Natural killer cell treated with Interleukin-12 subunit alpha and Interleukin-12 subunit beta and Interleukin-15 and Interleukin-18, amount 100 ng/mL, for 72 hours (primary cell): ENCODE measurements at places on chromosomes 6 and 20. TPM values are rescaled to one million over a fixed set of nuclear protein-coding genes. Genes with fewer than 3 reads are reported as not detected.

DNA sequence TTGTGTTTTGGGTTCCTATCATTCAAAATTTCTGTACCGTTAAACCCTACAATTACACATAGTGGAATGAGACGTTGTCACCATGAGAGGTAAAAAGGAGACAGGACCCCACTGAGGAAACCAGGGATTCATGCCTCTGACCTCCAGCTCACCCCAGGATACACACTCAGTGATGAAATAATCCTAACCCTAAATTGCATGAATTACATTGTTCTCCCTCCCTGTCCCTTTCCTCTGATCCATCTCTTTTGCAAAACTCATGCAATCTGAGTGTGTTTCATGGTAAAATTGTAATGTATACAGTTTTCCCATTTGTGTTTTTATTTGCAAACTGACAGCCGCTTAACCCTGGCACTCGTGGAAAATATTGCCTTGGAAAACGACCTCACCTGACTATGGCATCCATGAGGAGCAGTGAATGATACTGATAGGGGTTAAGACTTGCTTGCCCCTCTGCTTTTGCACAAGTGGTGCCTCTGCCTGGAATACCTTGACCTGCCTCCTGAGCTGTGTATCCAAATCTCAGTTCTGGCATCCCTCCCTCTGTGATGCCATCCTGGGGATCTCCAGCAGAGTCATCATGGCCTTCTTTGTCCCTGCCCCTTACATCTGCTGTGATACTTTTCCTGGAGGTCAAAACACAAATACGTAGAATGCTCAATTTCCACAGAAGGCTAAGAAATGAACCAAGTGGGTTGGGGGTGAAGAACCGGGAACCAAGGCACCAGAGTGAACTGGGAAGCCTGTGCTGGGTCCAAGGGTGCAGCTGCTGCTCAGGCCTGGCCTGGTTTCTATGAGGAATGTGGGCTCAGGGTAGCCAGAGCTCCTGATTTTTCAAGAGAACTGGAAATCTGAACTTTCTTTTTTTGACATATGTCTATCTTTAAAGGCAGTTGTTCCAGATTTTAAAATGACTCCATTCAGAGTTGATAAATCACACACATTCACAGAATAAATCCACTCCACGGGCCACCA, 211.6 kb upstream of the ZNF217 start:
- peaks cover 7% of the 10 kb centered on the region for H3K4me1 ChIP-seq
- no peak overlapping the region for H3K27ac ChIP-seq
- no peaks in the 10 kb centered on the region for H3K36me3 ChIP-seq

- H3K4me3 ChIP-seq = no peak overlapping the region
- no peak overlapping the region for H3K27ac ChIP-seq
- DNase-seq = no peak
- H3K27me3 ChIP-seq = no peaks in the 10 kb centered on the region
- H3K36me3 ChIP-seq = peaks cover 12% of the 10 kb centered on the region
Measured at GRCh38 chr6:158188591-158188990, 20.4 kb downstream of the GTF2H5 start.

GRCh38 chr6:75842191-75842590, 93.2 kb downstream of the MYO6 start:
- no peak overlapping the region for H3K27ac ChIP-seq
- H3K4me1 ChIP-seq = no peaks in the 10 kb centered on the region
- DNase-seq = no peak
- H3K4me3 ChIP-seq = no peak overlapping the region
- H3K27me3 ChIP-seq = no peaks in the 10 kb centered on the region
- no peaks in the 10 kb centered on the region for H3K36me3 ChIP-seq

DNA sequence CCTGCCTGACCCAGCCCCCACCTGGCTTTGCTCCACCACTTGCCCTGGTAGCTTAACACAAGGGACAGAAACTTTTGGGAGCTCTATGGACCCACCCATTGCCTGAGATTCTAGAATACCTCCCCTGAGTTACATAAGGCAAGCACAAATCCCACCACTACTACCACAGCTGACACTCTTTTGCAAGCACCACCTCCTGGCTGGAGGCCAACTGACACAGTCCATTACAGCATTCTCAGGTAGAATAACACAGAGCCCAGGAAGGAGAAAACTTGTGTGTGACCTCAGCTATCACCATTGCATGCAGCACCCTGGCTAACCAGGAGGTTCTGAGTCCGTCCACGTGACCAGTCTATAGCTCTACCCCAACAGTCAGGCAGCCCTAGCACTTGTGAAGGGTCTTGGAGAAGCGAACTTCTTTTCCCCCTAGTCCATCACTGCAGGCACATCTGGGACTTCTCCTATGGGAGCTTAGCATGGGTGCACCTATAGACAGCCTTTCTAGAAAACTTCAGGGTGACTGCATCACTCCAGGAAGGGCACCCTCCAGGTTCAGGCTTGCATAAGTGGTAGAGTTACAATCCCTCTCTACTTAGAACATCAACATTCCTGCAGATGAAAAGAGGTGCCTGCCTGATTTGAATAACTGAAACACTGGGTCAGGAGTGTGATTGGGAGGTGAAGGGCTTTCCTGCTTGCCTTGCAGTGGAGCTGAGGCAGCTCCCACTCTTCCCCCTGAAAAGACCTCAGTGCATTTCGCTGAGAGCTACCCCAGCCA, 30.1 kb downstream of the CITED2 start:
- DNase-seq = no peak
- H3K27ac ChIP-seq = peak overlapping the region; percentile 21
- H3K36me3 ChIP-seq = no peaks in the 10 kb centered on the region
- H3K27me3 ChIP-seq = no peaks in the 10 kb centered on the region
- H3K4me1 ChIP-seq = peaks cover 9% of the 10 kb centered on the region

DNA sequence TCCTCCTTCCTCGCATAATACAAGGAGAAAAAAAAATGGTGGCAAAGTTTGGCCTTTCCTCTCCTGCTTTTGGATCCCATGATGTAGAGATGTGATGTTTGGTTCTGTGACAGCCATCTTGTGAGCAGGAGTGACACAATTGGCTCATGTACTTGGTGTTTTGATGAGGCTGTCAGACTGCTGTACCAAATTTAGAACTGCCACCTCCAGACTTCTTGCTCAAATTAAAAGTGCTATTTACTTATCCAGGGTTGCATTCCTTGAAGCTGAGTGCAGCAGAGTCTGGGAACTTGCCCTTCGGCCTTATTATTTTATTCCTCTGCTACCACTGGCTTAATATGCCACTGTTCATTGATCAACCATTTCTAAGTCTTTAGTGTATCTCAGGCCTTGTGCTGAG, 21.9 kb downstream of the BCAS1 start:
- H3K27ac ChIP-seq = no peak overlapping the region
- H3K27me3 ChIP-seq = peaks cover 10% of the 10 kb centered on the region
- H3K36me3 ChIP-seq = no peaks in the 10 kb centered on the region
- no peak overlapping the region for H3K4me3 ChIP-seq

GRCh38 chr6:72702421-72702820, 80.6 kb downstream of the KCNQ5 start:
- H3K27me3 ChIP-seq = no peaks in the 10 kb centered on the region
- H3K27ac ChIP-seq = no peak overlapping the region
- no peaks in the 10 kb centered on the region for H3K4me1 ChIP-seq
- H3K36me3 ChIP-seq = no peaks in the 10 kb centered on the region
- no peak overlapping the region for H3K4me3 ChIP-seq

DNA sequence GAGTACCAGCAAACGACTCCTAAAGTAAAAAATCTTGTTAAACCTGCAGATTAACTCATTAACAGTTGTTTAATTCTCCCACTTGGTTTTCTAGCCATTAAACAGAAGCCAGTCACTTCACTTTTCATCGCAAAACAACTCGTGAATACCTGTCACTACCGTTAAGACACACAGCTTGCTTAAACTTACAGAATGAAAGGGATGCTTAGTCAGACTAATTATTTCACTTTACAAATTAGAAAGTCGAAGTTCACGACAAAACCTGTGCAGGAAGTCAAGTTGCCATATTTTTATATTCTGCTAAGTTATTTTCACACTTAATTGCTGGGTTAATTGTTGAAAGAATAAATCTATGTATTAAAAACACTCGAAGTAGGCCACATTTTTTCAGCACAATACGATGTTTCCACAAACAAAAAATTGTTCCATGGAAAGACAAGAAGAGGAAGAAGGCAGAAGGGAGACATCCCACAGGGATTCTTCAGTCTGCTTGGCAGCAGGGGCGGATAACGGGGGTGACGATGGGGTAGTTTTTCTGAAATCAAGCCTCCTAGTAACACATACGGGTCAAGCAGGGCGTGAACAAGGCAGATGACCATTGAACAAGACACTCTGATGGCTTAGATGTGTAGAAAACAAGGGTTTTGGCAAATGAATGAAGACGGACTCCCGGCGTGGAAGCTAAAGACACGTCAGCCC, 933 bp downstream of the SSR1 start:
- no peaks in the 10 kb centered on the region for H3K27me3 ChIP-seq
- H3K36me3 ChIP-seq = peaks cover 30% of the 10 kb centered on the region
- peak overlapping the region; percentile 97 for H3K27ac ChIP-seq
- no peak for DNase-seq

DNA sequence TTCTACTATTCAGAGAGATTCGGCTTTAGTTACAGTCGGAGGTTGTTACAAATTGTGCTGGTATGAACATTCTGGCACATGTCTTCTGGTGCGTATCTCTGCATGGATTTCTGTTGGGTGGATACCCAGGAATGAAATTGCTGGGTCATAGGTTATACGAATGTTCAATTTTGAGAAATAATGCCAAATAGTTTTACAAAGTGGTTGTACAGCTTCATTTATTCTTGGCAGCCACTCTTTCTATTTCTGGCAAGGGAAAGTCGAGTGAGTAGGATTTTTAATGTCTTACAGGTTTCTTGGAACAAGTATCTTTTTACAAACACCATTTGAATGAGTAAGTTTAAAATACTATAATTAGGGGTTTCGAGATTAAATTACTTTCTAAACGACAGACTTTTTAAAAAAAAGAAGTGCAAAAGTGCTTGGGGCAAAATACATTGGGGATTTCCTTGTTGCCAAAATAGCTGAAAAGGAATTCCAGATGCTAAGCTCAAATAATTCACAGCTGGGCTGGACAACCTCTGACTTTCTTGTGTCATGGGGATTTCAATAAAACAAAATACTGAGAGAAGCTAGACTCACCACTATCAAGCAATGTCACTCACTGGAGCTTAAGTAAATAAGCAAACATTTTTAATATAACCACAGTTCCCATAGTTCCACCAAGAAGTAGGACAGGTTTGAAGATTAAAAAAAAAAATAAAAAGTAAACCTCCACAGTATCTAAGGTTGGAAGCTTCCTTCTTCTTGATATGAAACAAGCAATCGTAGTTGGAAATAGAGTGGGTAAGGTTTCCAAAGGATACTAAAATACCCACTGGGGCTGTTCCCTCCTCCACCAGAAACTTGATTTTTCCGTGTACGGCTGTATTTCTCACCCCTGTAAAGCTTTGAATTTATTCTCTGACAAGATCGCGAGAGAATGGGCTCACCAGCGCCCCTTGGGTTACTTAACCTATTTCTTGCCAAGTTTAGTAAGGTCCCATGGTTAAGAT, 21.6 kb upstream of the GFOD1 start:
- H3K4me1 ChIP-seq = no peaks in the 10 kb centered on the region
- H3K4me3 ChIP-seq = no peak overlapping the region
- no peak for DNase-seq
- H3K27me3 ChIP-seq = no peaks in the 10 kb centered on the region
- H3K36me3 ChIP-seq = no peaks in the 10 kb centered on the region
- H3K27ac ChIP-seq = no peak overlapping the region

GRCh38 chr20:47717421-47717820, 67.9 kb downstream of the SULF2 start:
- H3K4me3 ChIP-seq = no peak overlapping the region
- no peak overlapping the region for H3K27ac ChIP-seq
- H3K27me3 ChIP-seq = peaks cover 14% of the 10 kb centered on the region

GRCh38 chr6:41920921-41921711, at the start of the genes BYSL and MED20:
Gene BYSL (plus strand): TSS chr6:41921499. CDS start chr6:41921563, 64 bp downstream.
Gene MED20 (minus strand): TSS chr6:41921139. CDS start chr6:41921018, 121 bp downstream.
- peak; percentile 96 for DNase-seq
- no peaks in the 10 kb centered on the region for H3K27me3 ChIP-seq
- H3K4me1 ChIP-seq = peaks cover 47% of the 10 kb centered on the region
- peaks cover 22% of the 10 kb centered on the region for H3K36me3 ChIP-seq

DNA sequence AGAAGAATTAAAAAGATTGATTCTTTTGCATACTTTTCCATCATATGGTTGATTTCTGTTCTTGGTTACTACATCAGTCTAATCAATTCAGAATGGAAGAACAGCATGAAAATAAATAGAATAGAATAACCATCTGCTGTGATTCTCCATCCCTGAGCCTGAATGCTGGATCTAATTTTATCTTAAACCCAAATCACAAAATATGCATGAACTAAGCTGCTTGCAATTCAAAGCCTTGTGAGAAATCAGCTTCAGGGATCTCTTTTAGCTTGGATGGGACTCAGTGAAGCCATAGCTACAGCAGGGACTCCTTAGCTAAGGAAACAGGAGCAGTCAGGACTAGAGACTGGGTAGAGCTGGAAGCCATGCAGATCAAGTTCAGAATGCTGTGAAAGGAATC, 74.1 kb downstream of the TPBG start:
- H3K27ac ChIP-seq = no peak overlapping the region
- H3K27me3 ChIP-seq = no peaks in the 10 kb centered on the region
- H3K36me3 ChIP-seq = no peaks in the 10 kb centered on the region
- no peaks in the 10 kb centered on the region for H3K4me1 ChIP-seq

DNA sequence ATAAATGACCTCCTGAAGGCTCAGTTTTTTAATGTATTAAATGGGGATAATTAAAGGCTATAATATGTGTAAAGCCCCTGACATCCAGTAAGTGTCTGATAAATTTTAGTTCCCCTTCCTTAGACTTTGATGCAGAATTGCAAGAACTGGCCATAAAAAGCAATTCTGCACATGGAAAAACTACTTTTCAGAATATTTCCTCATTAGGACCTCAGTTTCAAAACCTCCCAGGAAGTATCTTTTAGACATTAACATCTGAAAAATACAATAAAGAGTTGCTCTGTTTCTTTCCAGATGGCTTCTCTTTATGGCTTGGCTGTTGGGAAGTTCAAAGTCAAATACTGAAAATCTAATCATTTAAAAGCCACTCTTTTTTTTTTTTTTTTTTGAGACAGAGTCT, 106.3 kb upstream of the ZNF217 start:
- no peak overlapping the region for H3K4me3 ChIP-seq
- peaks cover 16% of the 10 kb centered on the region for H3K4me1 ChIP-seq
- no peak for DNase-seq
- no peaks in the 10 kb centered on the region for H3K27me3 ChIP-seq
- no peaks in the 10 kb centered on the region for H3K36me3 ChIP-seq

The SYCP2 gene
- total RNA-seq = 4.4 TPM

The GJA10 gene
- not detected for total RNA-seq

The BPI gene
- total RNA-seq = not detected

The LAMP5 gene
- not detected for total RNA-seq

The KHDRBS2 gene
- 0.36 TPM for total RNA-seq

The CNKSR3 gene
- not detected for total RNA-seq

The ENPP4 gene
- 25.5 TPM for total RNA-seq

The NOX3 gene
- not detected for total RNA-seq
